ENCODE measurements at places on chromosomes 12 and 14. TPM values are rescaled to one million over a fixed set of nuclear protein-coding genes. Genes with fewer than 3 reads are reported as not detected.

DNA sequence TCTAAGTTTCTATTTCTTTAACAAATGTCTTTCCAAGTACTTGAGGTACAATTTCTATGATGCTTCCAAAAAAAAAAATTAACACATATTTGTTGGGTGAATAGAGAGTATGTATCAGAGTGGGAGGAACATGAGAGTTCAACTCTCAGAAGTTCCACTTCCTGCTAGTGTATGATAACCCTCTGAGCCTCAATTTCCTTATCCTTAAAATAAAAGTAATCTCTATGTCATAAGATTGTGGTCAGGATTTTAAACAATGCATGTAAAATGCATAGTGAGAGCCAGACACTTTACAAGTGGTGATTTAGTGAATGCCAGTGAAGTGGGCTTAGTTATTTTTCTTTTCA is 270.3 kb upstream of the AMIGO2 start:
- no peak for DNase-seq

- no peak for DNase-seq
These were observed 152.2 kb downstream of the SLC15A4 start for GRCh38 chr12:128671528-128672042.

- DNase-seq, result peak; percentile 7
These were observed 18.9 kb downstream of the C2CD5 start for GRCh38 chr12:22525426-22525825.

- DNase-seq, result no peak
These were observed 273.3 kb upstream of the LRIG3 start for GRCh38 chr12:59193476-59194050.

DNA sequence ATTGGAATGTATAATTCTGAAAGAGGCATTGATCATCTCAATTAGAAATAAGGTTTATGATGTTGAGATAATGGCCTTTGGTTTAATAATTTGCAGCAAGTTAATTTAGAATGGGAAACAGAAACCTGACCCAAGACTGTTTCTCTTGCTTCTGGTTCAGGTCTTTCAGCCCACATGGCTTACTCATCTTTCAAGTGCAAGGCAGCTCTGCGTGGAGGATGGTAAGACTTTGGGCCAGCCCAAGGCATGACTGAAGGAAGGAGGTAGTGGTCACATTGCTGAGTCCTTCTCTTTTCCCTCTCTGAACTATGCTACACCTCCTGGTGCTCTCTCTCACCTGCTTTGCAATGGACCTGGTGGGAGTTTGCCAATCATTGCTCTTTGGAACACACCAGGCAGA is 98.7 kb downstream of the CAND1 start:
- no peak for DNase-seq

- no peak for DNase-seq
These were observed 2.7 kb downstream of the CD163L1 start for GRCh38 chr12:7441216-7441615.

DNA sequence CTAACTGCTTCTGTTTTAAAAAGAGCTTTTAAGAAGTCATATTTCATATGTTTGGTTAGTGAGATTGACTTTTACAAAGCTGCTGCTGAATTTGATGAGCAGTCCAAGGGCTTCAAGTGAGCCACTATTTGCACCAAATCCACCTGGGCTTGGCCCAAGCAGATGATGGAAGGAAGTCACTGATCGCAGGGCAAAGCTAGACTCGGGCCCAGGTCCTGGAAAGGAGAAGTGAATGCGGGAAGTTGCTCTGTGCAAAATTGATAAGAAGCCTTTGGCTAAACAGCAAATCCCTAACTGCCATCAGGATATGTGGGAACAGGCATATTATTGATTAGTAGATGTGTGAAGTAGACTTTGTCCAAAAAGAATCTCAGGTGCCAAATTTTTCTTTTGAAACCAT is 30.5 kb downstream of the PLXNC1 start:
- DNase-seq, result no peak

RD3L gene
- not detected for total RNA-seq

TAS2R8 gene
- not detected for total RNA-seq

DNA sequence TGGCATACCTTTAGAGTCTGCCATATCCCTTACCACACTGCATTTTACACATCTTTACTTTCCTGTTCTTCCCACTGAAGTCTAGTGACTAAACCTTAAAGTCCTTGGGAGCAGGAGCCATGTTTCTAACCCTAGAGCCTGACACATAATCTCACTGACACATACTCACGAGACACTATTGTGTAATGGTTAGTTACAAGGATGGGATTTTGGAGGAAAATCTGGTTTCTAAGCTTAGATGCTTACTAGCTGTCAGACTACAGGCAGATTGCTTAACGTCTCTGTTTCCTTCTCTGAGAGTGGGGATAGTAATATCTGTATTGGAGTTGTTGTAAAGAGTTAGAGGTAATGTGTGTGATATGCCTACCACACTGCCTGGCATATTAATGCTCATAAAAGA is 6.2 kb upstream of the DYRK4 start:
- no peak for DNase-seq

TECPR2 gene
- 6.1 TPM for total RNA-seq

- DNase-seq, result no peak
These were observed 342.2 kb upstream of the SFSWAP start for GRCh38 chr12:131368668-131369071.

DNA sequence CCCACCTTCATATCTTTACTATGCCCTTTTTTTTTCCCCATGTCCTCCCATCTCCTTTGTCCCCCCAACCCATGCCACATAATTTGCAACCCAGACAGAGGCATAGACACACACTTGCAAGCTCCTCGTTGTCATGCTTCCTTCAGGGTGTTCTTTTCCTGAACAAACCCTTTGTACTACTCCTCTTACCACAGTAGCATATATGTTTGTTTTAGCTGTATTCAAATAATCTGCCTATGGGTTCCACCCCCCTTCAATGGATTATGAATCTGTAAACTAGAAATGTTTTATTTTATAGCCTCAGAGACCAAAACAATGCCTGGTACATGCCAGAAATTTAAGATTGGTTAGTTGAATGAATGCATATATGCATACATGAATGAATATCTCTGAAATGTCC is 307.1 kb upstream of the E2F7 start:
- DNase-seq, result no peak

GALNT8 gene
- 0.20 TPM for total RNA-seq

ASCL1 gene
- not detected for total RNA-seq

- DNase-seq, result peak; percentile 73
These were observed 3.3 kb downstream of the FLRT2 start for GRCh38 chr14:85533023-85533860.

VDR gene
- total RNA-seq, result not detected

ASPG gene
- not detected for total RNA-seq

- DNase-seq, result no peak
These were observed 41.5 kb downstream of the APAF1 start for GRCh38 chr12:98686603-98687002.

PGF gene
- 20.2 TPM for total RNA-seq

DNA sequence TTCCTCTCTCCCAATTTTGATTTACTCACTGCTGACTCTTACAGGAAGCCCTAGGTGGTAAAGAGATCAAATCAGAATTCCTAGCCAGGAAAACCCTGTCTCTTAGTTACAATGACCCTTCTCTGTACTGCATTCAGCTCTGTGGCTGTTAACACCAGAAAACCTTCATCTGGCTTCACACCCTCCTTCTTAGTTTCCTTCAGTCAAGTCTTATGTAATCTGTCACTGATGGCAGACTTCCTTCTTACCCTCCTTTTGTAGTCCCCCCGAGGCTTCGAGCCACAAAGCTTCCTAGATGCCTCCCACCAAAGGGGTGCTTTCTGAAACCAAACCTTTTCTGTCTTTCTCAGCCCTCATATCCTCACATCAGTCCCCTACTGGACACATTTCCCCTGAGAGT is 16.5 kb downstream of the NGDN start:
- DNase-seq, result no peak

AKAP5 gene
- 0.22 TPM for total RNA-seq

DNA sequence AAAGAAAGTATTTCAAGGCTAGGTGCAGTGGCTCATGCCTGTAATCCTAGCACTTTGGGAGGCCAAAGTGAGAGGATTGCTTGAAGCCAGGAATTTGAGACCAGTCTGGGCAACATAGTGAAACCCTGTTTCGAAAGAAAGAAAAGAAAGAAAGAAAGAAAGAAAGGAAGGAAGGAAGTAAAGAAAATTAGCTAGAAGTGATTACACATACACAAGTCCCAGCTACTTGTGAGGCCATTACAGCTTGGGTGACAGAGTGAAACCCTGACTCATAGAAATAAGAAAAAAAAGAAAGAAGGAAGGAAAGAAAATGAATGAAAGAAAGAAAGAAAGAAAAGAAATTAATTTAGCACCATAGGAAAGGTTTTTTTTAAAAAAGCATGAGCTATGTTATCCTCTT is 33.3 kb upstream of the PPP1CC start:
- no peak for DNase-seq

OR6C2 gene
- not detected for total RNA-seq

DNA sequence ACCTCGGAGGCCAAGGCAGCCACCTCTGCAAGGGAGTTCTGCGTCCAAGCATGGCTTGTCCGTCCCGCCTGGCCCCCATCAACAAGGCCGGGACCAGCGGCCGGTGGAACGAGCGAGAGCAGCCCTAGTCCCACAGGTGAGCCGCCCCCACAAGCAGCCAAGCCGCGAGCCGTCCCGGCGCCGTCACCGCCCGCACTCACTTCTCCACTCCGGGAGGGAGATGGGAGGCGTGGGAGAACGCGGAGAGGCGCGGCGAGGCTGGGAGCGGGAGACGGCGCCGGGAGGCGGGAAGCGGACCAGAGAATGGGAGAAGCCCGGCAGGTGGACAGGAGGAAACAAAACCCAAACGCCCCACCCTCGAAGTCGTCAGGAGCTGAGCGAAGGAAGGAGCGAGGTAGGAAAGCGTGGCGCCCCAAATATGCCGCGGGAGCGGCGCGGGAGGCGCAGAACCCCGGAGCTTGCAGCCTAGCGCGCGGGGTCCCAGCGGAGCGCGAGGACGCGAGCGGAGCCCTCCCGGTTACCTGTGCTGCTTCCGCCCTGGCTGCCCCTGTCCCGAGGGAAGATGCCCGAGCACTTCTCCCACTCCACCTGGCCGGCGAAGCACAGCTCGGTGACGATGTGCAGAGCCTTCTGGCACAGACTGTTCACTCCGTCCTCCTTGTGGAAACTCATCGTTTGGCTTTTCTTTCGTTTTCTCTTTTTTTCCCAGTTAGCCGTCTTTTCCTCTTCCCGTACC is 600 bp downstream of the SYT10 start:
- peak; percentile 12 for DNase-seq

GRCh38 chr14:65072937-65073336 is 29.4 kb downstream of the MAX start:
- DNase-seq, result no peak

DNA sequence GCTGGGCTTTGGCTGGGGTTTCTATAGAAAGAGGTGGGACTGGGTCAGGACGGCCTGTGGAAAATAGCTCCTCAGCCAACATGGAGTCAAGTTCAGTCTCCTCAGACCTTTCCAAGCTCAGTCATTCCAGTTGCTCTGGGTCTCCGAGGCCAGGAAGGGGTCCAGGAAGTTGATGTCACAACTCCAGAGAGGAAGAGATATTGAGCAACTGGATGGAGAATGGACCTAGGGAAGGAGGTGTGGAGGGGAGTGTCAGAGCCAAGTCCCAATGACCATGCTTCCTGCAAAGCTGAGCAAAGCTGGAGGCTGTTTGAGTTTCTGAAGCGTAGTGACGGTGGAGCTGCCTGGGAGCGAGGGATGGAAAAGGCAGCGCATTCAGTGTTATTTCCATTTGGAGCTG is 86.1 kb downstream of the SLC24A4 start:
- DNase-seq, result peak; percentile 29

THAP2 gene
- total RNA-seq, result 2.4 TPM

DNA sequence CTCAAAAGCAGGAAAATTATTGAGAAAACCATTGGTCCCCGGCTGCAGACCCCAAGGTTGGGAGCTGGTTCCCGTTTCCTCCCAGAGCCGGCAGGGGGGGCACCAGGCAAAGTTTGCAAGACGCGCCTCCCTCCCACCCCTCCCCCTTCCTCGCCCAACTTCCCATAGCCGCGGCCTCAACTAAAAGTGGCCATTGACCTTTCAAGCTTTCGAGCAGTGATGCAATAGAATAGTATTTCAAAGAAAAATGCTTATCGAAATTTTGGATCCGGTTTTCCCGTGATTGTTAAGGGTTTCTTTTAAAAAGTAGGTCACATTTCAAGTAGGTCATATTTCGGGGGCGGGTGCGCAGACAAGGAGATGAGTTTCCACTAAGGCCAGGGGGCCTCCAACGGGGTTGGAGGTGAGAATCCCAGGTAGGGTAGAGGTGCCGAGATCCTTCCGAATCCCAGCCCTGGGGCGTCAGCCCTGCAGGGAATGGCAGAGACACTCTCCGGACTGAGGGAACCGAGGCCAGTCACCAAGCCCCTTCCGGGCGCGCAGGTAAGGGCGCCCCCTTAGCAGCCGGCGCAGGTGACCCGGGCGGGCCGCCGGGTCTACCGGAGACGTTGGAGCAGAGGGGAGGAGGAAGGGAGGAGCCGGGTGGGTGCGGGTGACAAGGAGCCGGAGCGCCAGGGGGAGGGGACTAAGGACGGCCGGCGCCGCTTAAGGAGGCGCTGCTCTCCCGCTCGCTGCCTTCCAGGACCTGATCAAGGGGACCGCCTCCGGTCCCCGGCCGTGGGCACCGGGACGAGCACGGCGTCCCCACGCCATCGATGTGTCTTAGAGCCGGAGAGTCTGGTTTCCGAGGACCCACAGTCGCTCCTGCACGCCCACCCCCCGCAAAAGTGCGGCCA is 2.6 kb upstream of the SOCS2 start:
- DNase-seq, result peak; percentile 93

GRCh38 chr14:73289729-73290128 is 52.4 kb downstream of the PAPLN start:
- DNase-seq, result no peak

- DNase-seq, result no peak
These were observed 15.3 kb downstream of the CFAP251 start for GRCh38 chr12:121933522-121934308.

RTN1 gene
- under 0.01 TPM for total RNA-seq

- DNase-seq, result no peak
These were observed 143.7 kb upstream of the FRMD6 start for GRCh38 chr14:51507906-51508511.

PRIMA1 gene
- not detected for total RNA-seq

CCDC177 gene
- total RNA-seq, result not detected

DNA sequence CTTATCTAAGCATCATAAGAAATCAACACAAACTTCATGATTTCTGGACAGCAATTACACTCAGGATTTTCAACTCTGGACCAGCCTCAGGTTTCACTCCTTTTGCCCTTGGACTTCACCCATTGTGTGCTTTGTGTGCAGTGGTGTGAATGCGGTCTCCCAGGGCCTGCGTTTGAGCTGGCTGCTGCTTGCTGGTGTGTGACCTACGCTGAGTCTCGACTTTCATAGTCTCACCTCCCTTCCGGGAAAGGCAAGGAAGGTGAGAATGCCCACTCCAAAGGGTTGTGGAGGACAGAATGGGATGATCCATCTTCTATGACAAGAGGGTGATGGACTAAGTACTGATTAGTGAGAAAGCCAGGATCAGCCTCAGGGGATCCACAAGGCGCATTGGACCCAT is 228.8 kb downstream of the C12orf75 start:
- no peak for DNase-seq

GRCh38 chr12:79124385-79124784 is 259.8 kb downstream of the SYT1 start:
- no peak for DNase-seq

GRCh38 chr12:91127306-91127705 is 16.0 kb upstream of the LUM start:
- DNase-seq, result no peak

HSPB8 gene
- total RNA-seq, result 1.4 TPM

Measured in lung microvascular endothelial cell (primary cell).